Prostate gland (tissue), 2 donors: ENCODE measurements at places on chromosomes 3 and 15. TPM values are rescaled to one million over a fixed set of nuclear protein-coding genes. Genes with fewer than 3 reads are reported as not detected.

DNA sequence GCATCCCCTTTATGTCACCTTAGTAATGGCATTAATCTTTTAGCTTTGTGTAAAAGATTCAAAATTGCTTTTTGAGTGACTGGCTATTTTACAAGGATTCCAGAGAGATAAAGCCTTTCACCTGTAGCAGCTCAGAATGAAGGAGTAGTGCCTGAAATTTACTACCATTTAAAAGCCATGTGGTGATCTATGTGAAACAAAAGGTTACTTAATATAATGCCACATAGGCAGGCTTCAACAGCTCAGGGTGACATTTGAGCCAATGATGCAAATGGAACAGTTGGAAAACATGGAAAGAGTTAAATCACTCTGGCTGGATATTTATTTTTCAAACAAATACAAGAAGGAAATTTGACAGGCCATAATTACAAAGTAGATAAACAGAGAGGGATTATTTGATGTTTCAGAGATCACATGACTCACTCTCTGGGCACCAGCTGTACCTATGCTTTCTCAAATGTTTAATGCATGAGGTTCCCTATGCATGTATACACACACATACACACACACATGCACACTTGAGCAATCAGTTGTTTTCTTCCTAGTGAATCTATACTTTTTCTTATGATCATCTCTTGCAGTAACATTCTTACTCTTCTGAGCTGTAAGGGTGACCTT lies 171.5 kb downstream of the ZMAT3 start:
- H3K4me3 ChIP-seq: no peak overlapping the region
- H3K27me3 ChIP-seq: no peaks in the 10 kb centered on the region
- DNase-seq: no peak
- H3K27ac ChIP-seq: no peak overlapping the region
- H3K36me3 ChIP-seq: no peaks in the 10 kb centered on the region
- H3K4me1 ChIP-seq: no peaks in the 10 kb centered on the region

DNA sequence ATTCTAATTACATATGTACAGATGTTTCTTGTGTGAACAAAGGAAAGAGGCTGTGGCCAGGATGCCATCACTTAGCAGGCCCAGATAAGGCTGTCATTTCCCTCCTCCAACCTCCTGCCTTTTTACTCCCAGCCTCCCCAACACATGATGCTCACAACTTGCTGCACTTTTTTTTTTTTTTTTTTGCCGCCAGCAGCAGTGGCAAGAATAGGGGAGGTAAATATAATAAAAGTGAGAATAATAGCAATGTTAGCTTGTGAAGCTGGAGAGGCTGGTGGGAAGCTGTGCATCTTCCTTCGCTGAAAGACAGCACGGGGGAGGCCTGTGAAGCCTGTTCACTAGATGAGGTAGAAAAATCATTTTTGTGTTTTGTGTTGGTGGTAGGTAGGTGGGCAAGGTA lies 42.5 kb upstream of the MYO5C start:
- no peak for DNase-seq
- no peak overlapping the region for H3K27ac ChIP-seq
- H3K4me3 ChIP-seq: no peak overlapping the region
- H3K36me3 ChIP-seq: no peaks in the 10 kb centered on the region

DNA sequence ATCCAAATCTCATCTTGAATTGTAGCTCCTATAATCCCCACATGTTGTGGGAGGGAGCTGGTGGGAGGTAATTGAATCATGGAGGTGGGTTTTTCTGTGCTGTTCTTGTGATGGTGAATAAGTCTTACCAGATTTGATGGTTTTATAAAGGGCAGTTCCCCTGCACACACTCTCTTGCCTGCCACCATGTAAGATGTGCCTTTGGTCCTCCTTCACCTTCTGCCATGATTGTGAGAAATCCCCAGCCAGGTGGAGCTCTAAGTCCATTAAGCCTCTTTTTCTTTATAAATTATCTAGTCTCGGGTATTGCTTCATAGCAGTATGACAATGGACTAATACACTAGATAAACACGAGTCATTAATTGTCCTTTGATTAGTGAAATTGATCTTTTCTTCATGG lies 214.5 kb upstream of the CFAP20DC start:
- no peaks in the 10 kb centered on the region for H3K36me3 ChIP-seq
- no peak for DNase-seq
- no peak overlapping the region for H3K4me3 ChIP-seq
- H3K4me1 ChIP-seq: no peaks in the 10 kb centered on the region

- H3K36me3 ChIP-seq: no peaks in the 10 kb centered on the region
- no peak for DNase-seq
- no peaks in the 10 kb centered on the region for H3K4me1 ChIP-seq
Observed at GRCh38 chr3:95343228-95343627, 1280.4 kb downstream of the NSUN3 start.

DNA sequence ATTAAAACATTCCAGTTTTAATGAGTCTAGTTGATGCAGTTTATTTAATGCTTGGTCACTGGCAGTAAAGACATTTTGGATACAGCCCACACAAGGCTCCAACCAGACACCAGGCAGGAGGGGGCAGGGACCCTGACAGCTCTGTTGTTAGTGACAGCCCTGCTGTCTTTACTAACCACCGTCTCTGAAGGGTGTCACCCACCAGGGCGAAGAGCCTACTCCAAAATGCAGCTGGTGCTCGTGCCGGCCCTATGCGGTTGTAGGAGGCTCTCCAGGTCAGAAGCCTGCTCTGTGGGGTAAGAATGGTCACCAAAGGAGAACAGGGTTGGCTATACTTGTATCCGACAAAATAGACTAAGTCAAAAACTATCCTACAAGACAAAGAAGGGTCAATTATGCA lies 132.2 kb downstream of the ATP10A start:
- no peak overlapping the region for H3K27ac ChIP-seq
- H3K36me3 ChIP-seq: no peaks in the 10 kb centered on the region
- no peak for DNase-seq
- H3K4me3 ChIP-seq: no peak overlapping the region
- no peaks in the 10 kb centered on the region for H3K4me1 ChIP-seq

- peak overlapping the region; percentile 88 for H3K27ac ChIP-seq
- peak overlapping the region; percentile 68 for H3K4me3 ChIP-seq
Observed at GRCh38 chr3:50322115-50322385, 495 bp downstream of the HYAL2 start.

GRCh38 chr3:114380233-114380651 lies 86.4 kb downstream of the TIGIT start:
- no peaks in the 10 kb centered on the region for H3K27me3 ChIP-seq
- H3K4me1 ChIP-seq: no peaks in the 10 kb centered on the region
- no peaks in the 10 kb centered on the region for H3K36me3 ChIP-seq
- peak; percentile 40 for DNase-seq
- peak overlapping the region; percentile 61 for H3K27ac ChIP-seq
- no peak overlapping the region for H3K4me3 ChIP-seq

Gene NAA50
- total RNA-seq: 111 TPM
